ENCODE measurements at places on chromosomes 12 and 14.

- no peak overlapping the region for H3K4me3 ChIP-seq
- H3K4me1 ChIP-seq, result no peaks in the 10 kb centered on the region
- no peak overlapping the region for H3K27ac ChIP-seq
- DNase-seq, result no peak
- H3K36me3 ChIP-seq, result no peaks in the 10 kb centered on the region
These were observed 10.8 kb upstream of the TMEM120B start for GRCh38 chr12:121701667-121702277.

- H3K4me3 ChIP-seq, result no peak overlapping the region
- H3K27me3 ChIP-seq, result peaks cover 5% of the 10 kb centered on the region
- no peaks in the 10 kb centered on the region for H3K4me1 ChIP-seq
- H3K27ac ChIP-seq, result no peak overlapping the region
These were observed 20.7 kb downstream of the C12orf42 start for GRCh38 chr12:103475073-103475472.

DNA sequence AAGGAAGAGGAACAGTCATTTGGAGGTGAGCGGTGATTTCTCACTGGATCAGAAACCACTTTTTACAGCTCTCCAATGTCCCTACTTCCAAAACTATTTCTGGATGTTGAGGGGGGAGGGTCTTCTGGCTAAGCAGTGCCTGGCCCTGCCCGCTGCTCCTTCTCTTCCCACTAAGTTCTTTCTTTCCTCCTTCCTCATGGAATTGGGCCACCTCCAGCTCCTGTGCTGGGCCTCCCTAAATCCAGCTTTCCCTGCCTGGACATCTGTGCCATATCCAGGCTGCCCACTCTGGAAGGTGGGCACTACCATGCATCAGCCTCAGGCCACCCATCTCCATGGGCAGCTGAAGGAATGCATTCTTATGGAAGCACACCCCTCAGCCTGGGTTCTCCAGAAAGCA, 11.5 kb downstream of the DHRS2 start:
- no peak overlapping the region for H3K4me3 ChIP-seq
- H3K4me1 ChIP-seq, result no peaks in the 10 kb centered on the region
- H3K36me3 ChIP-seq, result no peaks in the 10 kb centered on the region
- H3K27ac ChIP-seq, result no peak overlapping the region
- H3K27me3 ChIP-seq, result peaks cover 8% of the 10 kb centered on the region
- DNase-seq, result no peak

DNA sequence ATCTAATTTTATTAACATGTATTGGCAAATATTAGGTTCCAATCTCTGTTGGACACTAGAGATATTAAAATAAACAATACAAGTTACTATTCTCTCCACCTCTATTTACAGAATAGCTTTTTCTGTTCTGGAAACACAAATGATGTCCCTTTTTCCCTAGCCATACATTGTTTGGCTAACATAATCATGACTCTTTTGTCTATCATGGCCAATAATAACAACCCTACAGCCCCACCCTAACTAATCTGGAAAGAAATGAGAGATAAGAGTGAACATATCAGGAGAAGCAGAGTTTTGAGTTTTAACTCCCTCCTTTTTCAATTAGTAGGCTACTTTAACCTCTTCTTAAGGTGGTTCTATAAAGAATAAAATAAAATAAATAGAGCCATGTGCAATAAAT, 40.2 kb downstream of the RASSF9 start:
- H3K4me3 ChIP-seq, result no peak overlapping the region
- no peaks in the 10 kb centered on the region for H3K4me1 ChIP-seq
- no peaks in the 10 kb centered on the region for H3K36me3 ChIP-seq
- no peak for DNase-seq
- no peak overlapping the region for H3K27ac ChIP-seq

GRCh38 chr12:50981319-50982239, 29.2 kb downstream of the HIGD1C start:
- H3K4me3 ChIP-seq, result no peak overlapping the region
- H3K4me1 ChIP-seq, result no peaks in the 10 kb centered on the region
- H3K27me3 ChIP-seq, result no peaks in the 10 kb centered on the region
- H3K27ac ChIP-seq, result no peak overlapping the region
- no peak for DNase-seq

- peaks cover 19% of the 10 kb centered on the region for H3K4me1 ChIP-seq
- no peak for DNase-seq
- peaks cover 6% of the 10 kb centered on the region for H3K36me3 ChIP-seq
- no peak overlapping the region for H3K27ac ChIP-seq
These were observed 27.1 kb upstream of the YY1 start for GRCh38 chr14:100211893-100212292.

GRCh38 chr12:72146495-72146894, 125.7 kb upstream of the TRHDE start:
- no peaks in the 10 kb centered on the region for H3K4me1 ChIP-seq
- H3K27me3 ChIP-seq, result peaks cover 3% of the 10 kb centered on the region
- no peaks in the 10 kb centered on the region for H3K36me3 ChIP-seq
- H3K27ac ChIP-seq, result no peak overlapping the region
- no peak for DNase-seq
- H3K4me3 ChIP-seq, result no peak overlapping the region

GRCh38 chr14:69873877-69874780, 5.1 kb upstream of the SMOC1 start:
- H3K4me3 ChIP-seq, result no peak overlapping the region
- no peak overlapping the region for H3K27ac ChIP-seq
- DNase-seq, result no peak
- H3K4me1 ChIP-seq, result peaks cover 5% of the 10 kb centered on the region
- peaks cover 18% of the 10 kb centered on the region for H3K27me3 ChIP-seq
- H3K36me3 ChIP-seq, result no peaks in the 10 kb centered on the region
